ENCODE measurements at places on chromosomes 4 and X.

DNA sequence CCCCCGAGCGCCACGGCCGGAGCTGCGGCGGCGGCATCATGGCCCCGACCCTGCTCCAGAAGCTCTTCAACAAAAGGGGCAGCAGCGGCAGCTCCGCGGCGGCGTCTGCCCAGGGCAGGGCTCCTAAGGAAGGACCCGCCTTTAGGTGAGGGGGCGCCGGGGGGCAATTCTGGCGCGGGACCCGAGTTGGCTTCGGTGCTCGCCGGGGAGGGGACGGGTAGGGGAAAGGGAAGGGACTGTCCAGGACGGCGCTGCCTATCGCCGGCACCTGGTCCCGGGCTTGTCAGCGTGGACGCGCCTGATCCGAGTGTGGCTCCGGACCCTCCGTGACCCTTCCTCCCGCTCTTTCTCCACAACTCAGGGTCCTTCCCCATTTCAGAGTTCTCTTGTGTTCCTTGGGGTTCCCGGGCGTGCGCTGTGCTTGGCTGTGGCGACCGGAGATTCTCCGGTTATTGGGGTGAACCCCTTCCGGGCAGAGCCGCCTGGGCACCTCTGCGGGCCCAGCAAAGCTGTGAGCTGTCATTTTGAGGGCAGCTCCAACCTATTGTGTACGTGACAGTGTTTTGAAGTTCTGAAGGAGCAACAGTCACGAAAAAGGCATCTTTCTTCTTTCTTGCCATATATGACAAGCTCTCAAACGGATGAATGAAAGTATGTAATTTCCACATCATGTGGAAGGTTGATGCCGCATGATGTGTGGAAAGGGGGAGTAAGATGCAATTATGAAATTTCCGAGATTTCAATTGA lies 522 bp downstream of the FNIP2 start:
- DNase-seq: peak; percentile 13

DNA sequence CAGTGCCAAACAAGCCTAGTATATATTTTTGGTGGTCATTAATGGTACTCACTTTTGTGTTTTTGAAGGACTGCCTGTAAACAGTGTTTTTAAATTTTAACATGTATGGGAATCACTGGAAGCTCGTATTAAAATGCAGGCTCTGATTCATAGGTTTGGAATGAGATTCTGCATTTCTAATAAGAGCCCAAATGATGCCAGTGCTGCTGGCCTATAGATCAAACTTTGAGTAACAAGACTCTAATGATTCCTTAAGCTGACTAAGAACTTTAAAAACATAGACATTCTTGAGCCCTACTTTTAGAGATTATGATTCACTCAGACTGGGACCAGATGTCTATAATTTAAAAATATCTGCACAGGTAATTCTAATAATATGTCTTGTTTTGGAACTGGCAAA lies 823.2 kb upstream of the LCORL start:
- no peak for DNase-seq

DNA sequence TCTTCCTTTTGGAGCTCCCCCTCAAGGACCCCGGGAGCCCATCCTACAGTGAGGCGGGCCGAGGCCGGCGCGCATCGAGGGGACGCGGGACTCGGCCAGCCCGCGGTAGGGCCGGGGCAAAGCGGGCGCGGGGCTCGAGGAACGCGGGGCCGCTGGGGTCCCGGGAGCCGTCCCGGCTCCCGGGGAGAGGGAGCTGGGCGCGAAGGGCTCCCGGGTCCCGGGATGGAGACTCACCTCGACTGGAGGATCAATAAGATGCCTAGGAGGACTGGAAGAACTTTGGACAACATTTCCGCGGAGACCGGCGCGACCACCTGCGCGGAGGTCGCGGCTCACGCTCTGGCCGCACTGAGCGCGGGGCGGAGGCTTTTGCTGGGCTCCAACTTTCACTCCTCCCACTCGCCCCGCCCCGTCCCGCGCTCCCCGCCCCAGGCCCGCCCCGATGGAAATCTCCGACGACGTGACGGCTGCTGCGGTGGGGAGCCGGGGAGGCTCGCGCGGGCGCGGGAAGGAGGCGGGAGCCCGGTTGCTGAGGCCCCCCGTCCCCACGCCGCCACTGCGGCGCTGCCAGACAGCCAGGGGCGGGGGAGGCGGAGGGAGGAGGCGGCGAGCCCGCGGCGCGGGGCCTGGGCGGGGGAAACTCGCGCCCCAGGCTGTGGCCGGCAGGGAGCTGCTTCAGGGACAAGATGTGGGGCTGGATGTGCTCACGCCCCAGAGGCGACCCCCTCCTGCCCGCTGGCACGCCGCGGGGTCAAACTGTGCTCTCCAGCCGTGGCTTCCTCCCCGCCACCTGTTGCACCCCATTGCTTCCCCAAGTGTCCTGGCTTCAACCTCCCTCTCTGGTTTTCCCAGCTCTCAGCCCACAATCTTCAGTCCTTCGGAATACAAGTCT lies at the start of gene GABRE:
GABRE (minus strand) TSS at position 341 of the 892 bp plus-strand sequence; CDS start at position 290, 51 bp downstream.
- no peak for DNase-seq

- no peak for DNase-seq
Measured at GRCh38 chrX:116975517-116975916, 512.7 kb upstream of the CT83 start.

GRCh38 chr4:127870688-127871087 lies 10.0 kb upstream of the PLK4 start:
- no peak for DNase-seq

- no peak for DNase-seq
Measured at GRCh38 chrX:28010875-28011274, 29.6 kb upstream of the DCAF8L1 start.

DNA sequence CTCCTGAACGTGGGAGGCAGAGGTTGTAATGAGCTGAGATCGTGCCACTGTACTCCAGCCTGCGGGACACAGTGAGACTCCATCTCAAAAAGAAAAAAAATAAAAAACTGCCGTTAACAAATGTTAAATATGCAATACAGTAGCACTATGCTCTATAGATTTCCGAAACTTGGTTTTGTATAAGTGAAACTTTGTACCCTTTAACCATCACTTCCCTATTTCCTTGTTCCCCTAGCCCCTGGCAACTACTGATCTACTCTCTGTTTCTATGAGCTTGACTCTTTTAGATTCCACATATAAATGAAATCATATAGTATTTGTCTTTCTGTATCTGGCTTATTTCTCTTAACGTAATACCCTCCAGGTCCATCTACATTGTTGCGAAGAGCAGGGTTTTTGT lies 74.1 kb downstream of the TAB3 start:
- DNase-seq: no peak

DNA sequence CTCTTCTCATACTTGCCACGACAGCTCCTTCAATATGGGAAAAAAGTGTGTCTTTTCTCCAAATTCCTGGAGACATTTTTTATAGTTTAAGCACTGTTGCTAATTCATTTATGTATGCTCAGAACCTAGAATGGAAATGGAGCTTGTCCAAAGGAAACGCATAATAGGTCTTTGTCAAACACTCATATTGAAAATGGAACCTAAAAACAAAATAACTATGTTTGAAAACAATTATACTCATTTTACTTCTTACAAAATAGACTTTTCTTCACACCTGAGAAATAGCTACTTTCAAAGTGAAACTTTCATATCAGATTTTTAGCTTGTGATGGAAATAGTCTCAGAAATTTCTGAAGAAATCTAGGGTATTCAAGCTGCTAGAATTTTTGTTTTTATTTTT lies 529.7 kb upstream of the BOD1L1 start:
- no peak for DNase-seq

GRCh38 chr4:38672397-38673129 lies 8.6 kb downstream of the KLF3 start:
- DNase-seq: no peak

DNA sequence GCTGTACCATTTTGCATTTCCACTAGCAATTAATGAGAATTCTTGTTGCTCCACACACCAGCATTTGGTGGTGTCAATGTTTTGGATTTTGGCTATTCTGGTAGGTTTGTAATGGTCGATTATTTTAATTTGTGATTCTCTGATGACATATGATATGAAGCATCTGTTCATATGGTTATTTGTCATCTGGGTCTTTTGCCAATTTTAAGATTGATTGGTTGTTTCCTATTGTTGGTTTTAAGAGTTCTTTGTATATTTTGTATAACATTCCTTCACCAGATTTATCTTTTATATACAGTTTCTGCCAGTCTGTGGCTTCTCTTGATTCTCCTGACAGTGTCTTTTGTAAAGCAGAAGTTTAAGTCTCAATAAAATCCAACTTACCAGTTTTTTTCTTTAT lies 18.5 kb upstream of the BDH2 start:
- DNase-seq: no peak

GRCh38 chrX:109696146-109696740 lies 36.8 kb downstream of the ACSL4 start:
- DNase-seq: no peak

DNA sequence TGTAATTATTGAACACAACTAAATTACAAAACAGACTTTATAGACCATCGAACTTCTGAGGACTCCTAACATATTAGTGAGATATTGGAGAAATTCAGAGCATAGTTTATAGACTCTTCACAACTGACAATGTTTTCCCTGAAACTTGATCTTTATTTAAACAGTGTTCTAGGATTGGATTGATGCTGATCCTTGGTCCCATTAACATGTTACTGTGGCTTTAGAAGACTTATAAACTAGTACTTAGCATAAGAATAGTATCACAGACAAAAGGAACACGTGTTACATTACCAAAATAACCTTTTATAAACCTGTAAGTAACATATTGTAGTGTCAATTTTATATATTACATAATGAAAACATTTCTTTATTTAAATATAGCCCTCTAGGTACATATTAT lies 689.6 kb downstream of the CCSER1 start:
- no peak for DNase-seq

- no peak for DNase-seq
Measured at GRCh38 chrX:131830400-131831184, 192.5 kb upstream of the STK26 start.

DNA sequence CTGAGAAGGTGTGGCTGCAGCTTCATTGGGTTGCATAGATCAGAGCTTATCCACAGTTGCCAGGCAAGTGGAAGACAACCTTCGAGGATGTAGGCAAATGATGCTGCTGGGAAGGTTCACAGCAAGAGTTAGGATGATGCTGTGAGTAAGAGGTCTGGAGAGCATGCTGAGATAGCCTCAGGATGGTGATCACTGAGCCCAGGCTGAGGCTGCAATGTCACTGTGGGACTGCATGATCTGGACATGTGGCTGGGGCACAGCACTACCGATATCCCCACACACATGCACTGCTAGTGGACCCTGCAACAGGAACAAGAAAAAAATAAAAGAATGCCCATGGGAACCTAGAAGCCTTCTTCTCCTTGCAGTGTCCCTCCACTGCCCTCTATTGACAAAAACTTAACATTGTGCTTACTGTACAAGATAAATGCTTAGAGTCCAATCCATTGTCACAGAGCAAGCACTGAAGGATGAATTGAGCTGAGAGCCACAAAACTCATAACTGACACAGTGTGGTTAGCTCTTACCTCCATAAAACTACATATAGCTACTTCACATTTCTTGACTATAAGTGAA lies 105.6 kb downstream of the CNKSR2 start:
- DNase-seq: no peak

GRCh38 chr4:13498469-13498868 lies 14.3 kb upstream of the RAB28 start:
- no peak for DNase-seq

GRCh38 chrX:37755025-37755424 lies 24.8 kb upstream of the CYBB start:
- DNase-seq: no peak

- no peak for DNase-seq
Measured at GRCh38 chrX:49287665-49288064, 15.8 kb upstream of the GAGE10 start.

- no peak for DNase-seq
Measured at GRCh38 chrX:154038656-154039055, 19.0 kb upstream of the IRAK1 start.

- no peak for DNase-seq
Measured at GRCh38 chr4:152369203-152369901, 166.5 kb downstream of the FBXW7 start.

GRCh38 chrX:43373032-43373431 lies 283.1 kb upstream of the MAOA start:
- no peak for DNase-seq

- DNase-seq: no peak
Measured at GRCh38 chr4:30870513-30870912, 150.3 kb downstream of the PCDH7 start.

- DNase-seq: no peak
Measured at GRCh38 chr4:8108261-8108660, 50.4 kb downstream of the ABLIM2 start.

- DNase-seq: no peak
Measured at GRCh38 chrX:110180928-110181310, 137.0 kb downstream of the AMMECR1 start.

- DNase-seq: no peak
Measured at GRCh38 chr4:13678186-13678924, 50.8 kb upstream of the BOD1L1 start.

DNA sequence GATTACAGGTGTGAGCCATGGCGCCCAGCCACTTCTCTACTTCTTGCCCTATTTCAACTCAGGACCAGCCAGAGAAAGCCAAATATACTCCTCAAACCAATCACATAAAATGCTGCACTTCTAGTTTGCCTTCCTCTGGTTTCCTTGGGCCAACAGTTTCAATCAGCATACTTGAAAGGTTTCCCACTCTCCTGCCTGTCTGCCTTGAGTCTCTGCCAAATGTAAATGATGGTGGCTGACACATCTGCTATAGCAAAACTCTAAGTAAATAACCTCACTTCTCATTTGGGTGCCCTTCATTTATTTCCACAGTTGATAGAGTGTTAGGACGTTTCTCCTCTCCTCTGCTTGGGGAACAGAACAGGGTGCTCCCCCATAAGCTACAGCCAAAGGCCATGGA lies 36.4 kb upstream of the PPA2 start:
- no peak for DNase-seq

DNA sequence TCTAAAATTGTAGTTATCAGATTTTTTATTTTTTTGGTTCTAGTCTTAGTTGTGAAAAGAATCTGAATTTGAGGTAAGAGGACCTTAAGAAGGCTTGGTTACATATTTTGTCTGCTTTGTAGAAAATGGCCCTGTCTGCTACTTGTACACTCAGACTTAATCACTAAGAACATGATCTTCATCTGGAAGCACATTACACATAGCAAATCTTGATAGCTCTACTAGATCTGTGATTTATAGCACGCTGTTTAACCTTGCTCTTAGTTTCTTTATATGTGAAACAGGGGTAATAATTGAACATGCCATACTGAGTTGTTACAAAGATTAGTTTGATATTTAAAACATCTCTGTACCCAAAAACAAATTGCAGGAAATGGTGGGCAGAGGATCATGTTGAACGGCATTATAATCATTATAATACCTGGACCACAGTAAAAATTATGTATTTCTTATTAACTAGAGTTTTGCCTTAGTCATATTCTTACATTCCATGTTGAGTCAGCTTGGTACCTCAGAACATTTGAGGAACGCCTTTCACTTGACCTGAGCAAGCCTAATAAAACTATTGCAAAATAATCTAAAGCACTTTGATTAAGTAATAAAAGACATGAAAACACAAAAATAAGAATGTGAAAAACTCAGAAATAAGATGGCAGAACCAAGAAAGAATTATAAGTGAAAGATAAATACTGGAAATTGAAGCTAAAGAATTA lies 738.0 kb upstream of the AADAT start:
- DNase-seq: no peak
